ENCODE measurements at places on chromosomes 1 and 21.

GRCh38 chr1:9086045-9086444, 16.6 kb upstream of the SLC2A5 start:
- DNase-seq: no peak

- DNase-seq: peak; percentile 13
These were observed 100.4 kb downstream of the BRINP3 start for GRCh38 chr1:190377294-190377693.

GRCh38 chr1:14014929-14015328, 314.9 kb downstream of the PRDM2 start:
- no peak for DNase-seq

DNA sequence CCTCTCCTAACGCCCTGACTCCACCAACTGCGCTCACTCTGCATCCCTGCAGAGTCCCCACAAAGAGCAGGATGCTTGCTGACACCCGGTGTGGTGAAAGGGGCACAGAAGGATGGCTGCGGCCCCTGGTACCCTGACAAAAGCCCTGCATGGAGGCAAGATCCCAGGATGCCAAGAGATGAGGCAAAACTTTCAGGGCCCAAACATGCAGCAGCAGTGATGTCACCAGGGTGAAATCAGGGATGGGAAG, 36.6 kb downstream of the SLC9A1 start:
- DNase-seq: no peak

GRCh38 chr1:221076391-221076811, 197.2 kb downstream of the HLX start:
- no peak for DNase-seq

DNA sequence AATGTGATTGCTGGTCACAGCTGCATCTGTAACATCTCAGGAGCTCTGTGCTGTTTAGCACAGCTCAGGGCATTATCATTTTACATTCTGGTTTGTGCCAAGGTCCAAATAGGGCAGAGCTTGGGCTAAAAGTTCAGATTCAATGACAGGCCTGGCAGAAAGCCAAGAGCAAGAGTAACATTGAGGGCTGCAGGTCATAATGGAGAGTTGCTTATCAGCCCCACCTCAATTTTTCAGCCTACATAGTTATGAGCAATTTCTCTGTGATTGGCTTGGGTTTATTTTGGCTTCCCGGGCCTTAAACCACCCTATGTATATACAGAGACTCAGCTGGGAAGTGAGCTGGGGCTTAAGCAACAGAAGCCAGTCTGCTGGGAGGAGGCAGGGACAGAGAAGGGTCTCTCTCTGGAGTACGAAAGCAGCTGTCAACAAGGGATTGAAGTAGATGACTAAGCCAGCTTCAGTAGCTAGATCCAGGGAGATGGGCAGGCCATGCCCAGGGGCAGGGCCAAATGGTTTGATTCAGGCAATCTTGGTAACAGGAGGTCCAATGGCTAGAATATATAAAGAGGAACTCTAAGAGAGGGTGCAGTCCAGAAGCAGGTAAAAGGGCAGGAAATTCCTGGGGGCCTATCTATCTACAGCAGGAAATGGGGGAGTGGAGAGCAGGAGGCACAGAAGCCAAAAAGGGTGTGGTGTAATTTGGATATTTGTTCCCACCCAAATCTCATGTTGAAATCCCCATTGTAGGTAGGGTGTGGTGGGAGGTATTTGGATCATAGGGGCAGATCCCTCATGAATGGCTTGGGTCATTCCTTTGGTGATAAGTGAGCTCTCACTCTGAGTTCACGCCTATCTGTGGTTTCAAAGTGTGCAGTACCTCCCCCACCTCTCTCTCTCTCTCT, 49.0 kb downstream of the BRINP2 start:
- DNase-seq: no peak

DNA sequence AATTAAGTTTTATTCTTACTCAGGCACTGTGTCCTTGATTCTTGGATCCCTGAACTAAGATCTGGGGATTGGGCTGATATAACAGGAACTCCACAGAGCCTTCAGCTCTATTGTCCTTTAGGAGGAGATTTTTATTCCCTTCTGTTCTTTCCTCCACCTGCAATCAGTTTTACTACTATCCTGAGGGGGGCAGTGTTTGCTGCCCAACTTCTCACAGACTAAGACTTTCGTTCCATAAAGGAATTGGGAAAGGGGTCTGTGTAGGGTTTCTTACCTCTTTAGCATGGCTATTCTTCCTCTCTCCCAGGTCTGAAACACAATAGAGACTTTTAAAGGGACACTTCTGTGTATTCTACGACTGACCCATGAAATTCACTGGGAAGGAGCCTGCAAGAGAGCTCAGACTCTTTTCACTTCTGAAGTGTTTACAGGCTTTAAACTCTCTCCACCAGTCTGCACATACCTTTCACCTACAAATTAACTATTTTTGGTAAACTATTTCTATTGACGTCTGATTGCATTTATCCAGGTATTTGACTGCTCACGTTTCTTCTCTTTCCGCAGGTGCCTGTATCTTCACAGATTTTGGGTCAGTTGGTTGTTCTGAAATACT, 103.3 kb upstream of the DEPDC1 start:
- DNase-seq: peak; percentile 3

GRCh38 chr1:25707280-25708016, 90.9 kb downstream of the MAN1C1 start:
- no peak for DNase-seq

DNA sequence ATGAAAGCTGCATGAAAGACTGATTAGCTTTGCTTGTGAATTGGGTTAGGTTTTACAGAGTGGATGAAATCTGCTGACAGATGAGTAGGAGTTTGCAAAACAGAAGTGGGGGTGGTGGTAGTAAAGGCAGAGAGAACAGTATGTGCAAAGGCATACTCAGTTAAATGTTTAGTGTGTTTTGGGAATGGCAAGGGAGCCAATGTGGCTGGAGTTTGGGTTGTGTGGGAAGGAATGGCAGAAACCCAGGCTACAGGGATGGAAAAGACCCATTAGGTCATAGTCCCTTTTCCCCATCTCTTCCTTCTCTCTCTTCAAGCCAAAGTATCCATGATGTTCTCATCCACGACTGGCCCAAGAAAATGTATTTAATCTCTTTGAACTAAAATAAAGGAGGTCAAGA, 362.2 kb upstream of the LYPLAL1 start:
- no peak for DNase-seq

- DNase-seq: no peak
These were observed 34.0 kb downstream of the TBCE start for GRCh38 chr1:235401251-235401650.

DNA sequence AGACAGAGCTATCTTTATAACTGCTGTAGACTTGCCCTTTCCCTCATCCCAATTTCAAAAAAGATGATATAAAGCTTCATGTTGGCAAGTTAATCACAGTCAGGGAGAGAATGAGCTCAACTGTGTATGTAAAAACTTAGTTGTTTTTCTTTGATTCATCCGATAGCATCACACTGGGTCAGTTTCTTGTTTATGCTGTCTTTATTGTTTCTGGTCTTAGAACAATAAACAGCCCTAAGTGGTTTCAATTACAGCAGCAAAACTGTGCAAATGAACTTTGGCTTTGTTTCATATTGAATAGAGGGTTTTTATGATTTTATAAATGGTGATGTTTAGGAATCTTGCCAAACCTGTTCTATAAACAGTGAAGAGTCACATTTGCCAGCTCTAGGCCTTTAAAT, 423.8 kb upstream of the CXADR start:
- DNase-seq: no peak

DNA sequence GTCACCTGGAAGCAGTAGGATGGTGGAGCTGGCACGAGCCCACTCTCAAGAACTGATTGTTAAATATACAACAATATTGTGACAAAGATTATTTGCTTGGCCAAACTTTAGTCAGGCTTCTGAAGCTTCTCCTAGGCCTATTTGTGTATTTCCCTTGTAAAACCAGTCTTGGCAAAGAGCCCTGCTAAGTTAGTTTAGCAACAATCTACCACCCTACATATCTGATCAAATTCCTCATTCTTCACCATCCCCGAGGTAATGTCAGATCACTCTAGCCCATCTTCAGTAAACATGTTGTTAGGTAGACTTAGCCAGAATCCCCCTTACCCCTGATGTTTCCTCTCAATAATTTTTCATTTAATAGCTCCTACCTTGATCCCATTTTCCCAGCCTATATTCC, 39.6 kb downstream of the XCL1 start:
- DNase-seq: no peak

DNA sequence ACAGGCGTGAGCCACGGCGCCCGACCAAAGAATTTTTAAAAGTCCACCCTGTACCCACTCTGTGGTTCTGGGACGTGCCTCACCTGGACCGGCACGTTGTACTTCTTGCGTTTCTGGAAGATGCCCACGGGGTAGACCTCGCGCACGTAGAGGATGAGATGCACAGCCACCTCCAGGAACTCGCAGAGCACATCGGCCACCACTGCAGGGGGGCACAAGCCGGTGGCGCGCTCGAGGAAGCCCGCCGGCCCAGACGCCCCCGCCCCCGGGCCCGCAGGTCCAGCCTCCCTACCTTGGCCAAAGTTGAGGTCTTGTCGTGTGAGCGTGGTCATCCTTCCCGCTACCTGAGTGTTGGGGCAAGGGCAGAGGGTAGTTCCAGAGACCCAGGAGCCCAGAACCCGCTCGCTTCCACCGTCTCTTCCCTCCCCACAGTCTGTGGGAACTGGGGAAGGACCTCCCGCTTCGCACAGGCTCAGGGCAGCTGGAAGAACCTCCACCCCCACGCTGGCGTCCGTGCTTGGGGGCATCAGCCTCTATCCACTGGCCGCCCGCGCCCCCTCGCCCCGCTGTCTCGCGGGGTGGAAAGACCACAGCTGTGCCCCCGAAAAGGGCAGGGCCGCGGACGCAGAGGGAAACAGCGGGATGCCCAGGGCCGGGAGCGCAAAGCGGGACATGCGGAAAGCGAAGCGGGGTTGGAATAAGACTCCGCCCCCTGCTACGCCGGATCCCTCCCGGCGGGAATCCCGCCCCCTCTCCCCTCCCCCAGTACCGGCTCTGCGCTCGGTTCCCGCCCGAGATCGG, 478 bp downstream of the MAD2L2 start:
- DNase-seq: no peak

DNA sequence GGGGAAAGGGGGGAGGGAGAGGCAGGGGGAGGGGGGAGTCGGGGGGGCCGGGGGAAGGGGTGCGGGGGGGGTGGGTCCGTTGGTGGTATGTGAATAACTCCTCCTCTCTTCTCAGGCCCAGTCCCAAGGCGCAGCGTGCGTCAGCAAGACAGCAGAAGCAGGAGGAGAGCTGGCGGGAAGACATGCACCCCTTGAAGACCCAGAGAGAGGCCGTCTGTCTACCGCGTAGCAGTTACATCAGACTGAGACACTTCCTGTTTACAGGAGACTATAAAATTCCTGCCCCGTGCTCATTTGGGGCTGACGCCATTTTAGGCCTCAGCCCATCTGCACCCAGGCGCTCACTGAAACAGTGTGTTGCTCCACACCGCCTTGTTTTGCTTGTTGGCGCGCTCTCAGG, 55.3 kb downstream of the SETD4 start:
- DNase-seq: peak; percentile 13

- no peak for DNase-seq
These were observed 38.9 kb downstream of the WARS2 start for GRCh38 chr1:119101563-119101962.

DNA sequence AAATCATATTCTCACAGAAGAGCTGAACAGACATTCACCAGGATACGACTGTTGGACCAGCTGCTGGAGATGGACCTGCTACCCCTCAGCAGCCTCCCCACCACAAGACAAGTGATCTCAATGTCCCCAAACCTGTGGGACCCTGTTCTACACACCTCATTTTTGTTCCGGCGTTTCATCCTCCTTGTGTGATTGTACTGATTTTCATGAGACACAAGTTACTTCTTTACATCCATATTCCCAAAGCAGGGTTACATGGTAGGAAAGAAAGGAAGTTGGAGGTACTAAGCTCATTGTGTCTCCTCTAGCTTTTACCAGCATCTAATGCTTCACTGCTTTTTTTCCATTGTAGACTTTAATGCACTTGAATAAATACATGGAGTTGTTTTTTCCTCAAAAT, 8.7 kb downstream of the ADAMTS1 start:
- DNase-seq: no peak

- DNase-seq: peak; percentile 79
These were observed 1.1 kb downstream of the POGZ start for GRCh38 chr1:151457911-151458801.

GRCh38 chr21:37984416-37984815, 68.2 kb upstream of the KCNJ6 start:
- DNase-seq: no peak

DNA sequence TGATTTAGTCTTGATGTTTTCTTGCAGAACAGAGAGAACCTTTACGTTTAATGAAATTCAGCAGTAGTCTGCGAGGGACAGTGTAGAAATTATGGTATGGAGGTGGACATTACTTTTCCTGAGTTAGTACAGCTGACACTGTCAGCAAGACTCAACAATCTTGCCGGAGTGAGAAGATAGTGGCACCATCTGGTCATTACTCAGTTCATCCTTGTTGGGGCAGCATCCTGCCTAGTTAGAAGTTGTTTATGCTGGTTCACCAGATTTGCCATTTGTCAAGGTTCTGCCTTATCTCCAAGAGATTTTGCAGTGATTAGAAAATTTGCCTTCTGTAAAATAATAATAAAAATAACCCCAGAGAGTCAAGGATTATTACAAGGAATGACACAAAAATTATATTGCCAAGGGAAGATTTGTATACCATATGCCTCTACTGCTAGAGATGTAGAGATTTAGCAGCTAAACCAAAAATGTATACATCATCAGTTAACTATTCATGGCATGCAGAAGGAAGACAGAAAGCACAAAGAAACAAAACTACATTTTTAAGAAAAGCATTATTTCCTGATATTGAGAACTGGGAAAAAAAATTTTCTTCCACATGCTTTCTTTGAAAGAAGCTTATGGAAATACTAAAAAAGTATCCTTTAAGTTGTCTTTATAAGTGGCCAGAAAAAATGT, 1967.4 kb downstream of the NCAM2 start:
- no peak for DNase-seq

DNA sequence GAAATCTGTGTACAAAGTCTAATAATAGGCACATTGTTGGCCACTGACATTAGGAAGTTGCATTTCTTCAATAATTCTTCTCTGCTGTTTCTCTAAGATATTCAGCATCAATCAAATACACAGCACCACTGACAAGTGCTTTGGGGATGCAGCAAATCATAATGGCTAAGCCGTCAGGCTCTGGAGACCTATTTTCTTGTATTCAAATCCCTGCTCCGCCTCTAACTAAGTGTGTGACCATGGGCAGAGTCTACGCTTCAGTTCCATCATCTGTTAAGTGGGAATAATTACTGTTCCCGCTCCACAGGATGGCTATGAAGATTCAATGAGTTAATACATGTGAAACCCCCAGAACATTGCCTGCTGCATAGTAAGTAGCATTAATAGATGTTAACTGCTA, 176.9 kb downstream of the ADGRL4 start:
- no peak for DNase-seq

DNA sequence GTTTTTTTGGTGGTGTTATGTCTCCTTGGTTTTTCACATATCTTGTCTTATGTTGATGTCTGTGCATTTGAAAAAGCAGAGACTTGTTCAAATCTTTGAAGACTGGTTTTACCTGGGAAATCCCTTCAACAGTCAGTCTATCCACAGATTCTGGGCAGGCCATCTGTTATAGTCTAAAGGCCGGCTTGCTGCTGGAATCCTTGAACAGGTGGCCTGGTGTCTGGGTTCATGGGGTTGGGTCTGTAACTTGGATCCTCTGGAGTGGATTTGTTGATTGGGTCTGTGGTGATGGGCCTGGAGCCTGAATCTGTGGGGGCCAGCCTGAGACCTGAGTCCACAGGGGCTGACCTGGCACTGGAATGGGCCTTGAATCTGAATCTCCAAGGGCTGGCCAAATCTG, 12.2 kb downstream of the LORICRIN start:
- DNase-seq: no peak

Data from RPMI8226 (cell line).